Activated CD4-positive, CD25-positive, alpha-beta regulatory T cell treated with anti-CD3 and anti-CD28 coated beads, Interleukin-2, amount 50 U/mL, for 24 hours (primary cell): ENCODE measurements at places on chromosomes 2 and 18.
A peak's percentile ranks its signal among the peaks of the same experiment; 100 is the strongest.

GRCh38 chr2:80199504-80199903 is 105.0 kb downstream of the LRRTM1 start:
- ATAC-seq: no peak

DNA sequence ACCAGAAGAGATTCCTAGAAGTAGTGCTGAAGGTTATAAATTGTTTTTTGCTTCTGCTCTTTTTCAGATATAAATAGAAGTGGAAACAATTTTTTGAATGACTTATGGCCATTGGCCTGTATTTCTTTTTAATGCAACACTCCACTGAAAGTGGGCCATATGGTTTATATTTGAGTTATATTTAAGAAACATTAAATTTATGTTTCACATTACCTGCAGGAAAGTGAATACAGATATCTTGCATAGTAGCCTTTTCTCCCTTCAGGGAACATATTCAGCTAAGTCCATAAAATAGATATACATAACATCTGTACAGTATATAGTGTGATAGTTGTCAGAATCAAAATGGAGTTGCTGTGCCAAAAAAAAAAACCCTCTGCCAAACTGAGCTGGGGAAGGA is 53.1 kb upstream of the EFEMP1 start:
- no peak for ATAC-seq

- ATAC-seq: no peak
These were observed 30.5 kb upstream of the MC2R start for GRCh38 chr18:13945811-13946210.

GRCh38 chr2:121710470-121711170 is 26.1 kb downstream of the NIFK start:
- ATAC-seq: no peak

DNA sequence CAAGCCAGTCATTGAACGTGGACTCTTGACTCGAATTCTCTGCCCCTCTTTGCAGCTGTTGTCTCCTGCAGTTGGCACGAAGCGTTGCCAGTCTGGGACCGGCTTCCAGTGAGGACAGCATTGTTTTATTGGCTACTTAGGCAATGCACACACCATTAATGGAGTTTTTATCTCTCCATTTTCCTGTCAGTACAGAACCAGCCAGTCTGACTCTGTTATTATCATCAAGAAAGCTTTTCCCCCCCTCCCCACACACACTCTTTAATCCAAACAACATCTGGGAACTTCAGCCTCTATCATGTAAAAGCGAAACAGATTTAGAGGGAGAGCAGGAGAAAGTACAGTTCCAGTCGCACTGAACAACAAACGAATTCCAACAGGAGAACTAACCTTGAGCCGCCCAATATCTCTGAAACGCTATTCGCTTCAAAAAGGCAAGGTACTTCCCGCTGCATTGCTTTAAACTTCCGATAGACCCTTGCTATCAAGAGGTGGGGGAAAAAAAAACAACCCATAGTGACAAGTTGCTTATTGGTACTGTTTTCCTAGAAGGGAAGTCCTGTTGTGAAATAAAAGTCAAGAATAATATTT is 38.2 kb downstream of the ACVR1 start:
- no peak for ATAC-seq

GRCh38 chr2:75099521-75099922 is 99.8 kb downstream of the TACR1 start:
- no peak for ATAC-seq

DNA sequence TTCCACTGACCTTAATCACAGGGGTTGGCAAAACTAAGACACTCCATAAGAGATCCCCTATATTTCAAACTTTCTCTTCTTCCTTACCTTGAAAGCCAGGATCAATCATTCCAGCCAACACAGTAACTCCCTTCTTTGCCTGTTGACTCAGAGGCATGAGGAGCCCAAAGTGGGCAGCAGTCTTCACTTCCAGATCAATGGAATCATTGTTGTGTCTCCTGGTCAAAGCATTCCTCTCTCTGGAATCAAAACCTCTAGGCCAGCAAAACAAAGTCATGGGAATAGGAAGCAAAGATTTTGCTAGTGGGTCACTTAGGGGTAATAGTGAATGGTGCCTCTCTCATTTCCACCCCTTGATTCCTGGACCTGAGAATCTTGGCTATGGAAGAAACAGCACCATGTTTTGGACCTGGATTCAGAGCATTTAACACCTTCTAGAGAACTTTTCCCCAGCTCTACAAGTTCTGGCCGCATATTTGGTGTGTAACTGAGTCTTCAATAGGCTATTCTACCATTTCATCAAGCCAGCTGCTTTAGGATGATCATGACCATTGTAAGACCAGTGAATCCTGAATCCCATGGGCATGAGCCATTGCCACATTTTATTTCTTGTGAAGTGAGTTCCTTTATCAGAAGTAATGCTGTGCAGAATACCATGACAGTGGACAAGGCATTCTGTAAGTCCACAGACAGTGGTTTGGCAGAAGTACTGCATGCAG is 65.7 kb upstream of the SERPINE2 start:
- no peak for ATAC-seq

- ATAC-seq: peak; percentile 42
These were observed 925 bp downstream of the SESTD1 start for GRCh38 chr2:179263446-179264367.

DNA sequence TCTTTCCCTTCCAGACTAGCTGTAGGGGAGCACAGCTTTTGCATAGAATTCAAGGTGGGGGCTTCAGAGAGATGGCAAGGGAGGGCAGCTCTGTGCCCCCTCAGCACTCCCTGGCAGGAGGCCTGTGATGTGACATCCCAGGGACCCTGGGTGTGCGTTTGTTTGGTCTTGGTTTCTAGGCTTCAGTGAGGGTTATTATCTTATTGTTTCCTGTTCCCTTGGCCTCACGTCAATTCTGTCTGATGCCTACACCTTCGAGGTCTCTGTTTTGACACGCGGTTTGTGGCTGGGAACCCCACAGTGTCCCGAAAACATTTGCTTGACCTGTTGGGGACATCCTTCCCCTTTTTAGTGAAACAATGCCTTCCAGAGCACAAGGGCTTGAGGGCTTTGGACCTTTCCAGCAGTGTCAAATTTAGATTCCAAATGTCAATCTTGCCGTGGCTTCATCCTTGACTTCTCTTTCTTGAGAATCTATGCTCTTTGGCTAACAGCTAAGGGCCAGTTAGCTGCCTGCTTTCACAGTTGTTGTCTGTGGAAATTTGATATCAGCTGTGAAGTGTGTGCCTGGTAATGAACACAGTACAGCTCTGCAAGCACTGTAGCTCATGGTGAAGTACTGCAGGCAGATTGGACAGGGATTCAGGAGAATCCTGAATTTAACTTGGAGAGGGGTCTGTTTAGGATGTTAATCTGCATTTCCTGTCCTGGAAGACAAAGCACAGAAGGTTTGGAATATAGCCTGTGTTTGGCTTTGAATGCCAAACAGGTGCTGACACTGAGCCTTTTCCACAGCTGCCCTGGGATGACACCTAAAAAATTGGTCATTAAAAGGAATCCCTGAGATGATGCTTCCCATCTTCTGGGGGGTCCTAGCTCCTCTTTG is 108.2 kb upstream of the CXCR4 start:
- ATAC-seq: no peak

GRCh38 chr2:68784915-68785314 is 50.3 kb downstream of the ARHGAP25 start:
- peak; percentile 7 for ATAC-seq
